Germinal center (tissue), 1 donor: ENCODE measurements at places on chromosomes 4 and X.

GRCh38 chr4:168637872-168638756 lies 141.3 kb downstream of the PALLD start:
- no peak for DNase-seq

GRCh38 chr4:94634271-94634670 lies 123.5 kb upstream of the BMPR1B start:
- DNase-seq = no peak

GRCh38 chr4:171979461-171979860 lies 166.3 kb downstream of the GALNTL6 start:
- DNase-seq = no peak

- peak; percentile 25 for DNase-seq
Observed at GRCh38 chrX:23902419-23902818, 5.3 kb downstream of the APOO start.

DNA sequence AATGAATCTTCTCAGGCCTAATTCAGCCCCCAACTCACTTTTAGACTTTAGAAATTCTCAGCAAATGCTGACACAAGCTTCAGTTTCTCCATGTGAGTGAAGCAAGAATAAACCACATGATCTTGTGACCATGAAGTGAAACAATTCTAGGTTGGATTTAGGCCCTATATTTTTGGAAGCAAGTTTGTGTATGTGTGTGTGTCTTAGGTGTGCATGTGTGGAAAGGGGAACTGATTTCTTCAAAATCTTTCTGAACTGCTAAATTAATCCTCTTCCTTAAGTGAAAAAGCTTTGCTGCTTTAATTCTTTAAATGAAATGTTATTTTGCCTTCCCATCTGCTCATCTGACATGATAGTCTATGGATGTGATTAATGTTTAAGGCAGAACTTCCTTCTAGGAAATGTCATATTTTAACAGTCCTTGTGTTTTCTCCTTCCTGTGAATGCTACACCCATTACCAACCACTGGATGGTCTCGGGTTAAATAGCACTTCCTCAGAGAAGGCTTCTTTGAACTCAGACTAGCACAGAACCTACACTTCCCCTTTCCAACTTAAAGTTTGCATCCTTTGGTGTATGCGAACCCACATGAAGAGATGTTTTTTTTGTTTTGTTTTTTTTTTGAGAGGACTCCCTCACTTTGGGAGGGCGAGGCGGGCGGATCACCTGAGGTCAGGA lies 1.2 kb upstream of the TMEM144 start:
- DNase-seq = no peak

- no peak for DNase-seq
Observed at GRCh38 chr4:17956245-17956644, 65.3 kb downstream of the LCORL start.

DNA sequence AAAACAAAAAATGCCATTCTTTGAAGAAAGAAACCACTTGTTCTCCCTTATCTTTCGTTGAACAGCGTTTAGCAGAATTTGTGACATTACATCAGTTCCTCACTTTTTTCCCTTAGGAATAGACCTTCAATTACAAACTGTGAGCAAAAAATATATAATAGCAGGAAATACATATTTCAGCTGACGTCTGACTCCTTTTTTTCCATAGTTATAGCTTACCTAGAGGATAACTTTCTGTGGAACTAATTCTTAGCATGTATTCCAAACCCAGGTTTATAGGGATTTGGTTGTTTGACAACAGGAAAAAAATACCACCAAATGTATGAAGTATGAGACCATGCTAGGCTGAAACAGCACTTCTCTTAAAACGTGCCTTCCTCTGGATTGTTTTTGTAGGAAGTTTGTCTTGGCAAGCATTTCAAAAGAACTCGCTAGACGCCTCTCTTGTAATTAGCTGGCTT lies 2.0 kb upstream of the LIMCH1 start:
- DNase-seq = no peak

DNA sequence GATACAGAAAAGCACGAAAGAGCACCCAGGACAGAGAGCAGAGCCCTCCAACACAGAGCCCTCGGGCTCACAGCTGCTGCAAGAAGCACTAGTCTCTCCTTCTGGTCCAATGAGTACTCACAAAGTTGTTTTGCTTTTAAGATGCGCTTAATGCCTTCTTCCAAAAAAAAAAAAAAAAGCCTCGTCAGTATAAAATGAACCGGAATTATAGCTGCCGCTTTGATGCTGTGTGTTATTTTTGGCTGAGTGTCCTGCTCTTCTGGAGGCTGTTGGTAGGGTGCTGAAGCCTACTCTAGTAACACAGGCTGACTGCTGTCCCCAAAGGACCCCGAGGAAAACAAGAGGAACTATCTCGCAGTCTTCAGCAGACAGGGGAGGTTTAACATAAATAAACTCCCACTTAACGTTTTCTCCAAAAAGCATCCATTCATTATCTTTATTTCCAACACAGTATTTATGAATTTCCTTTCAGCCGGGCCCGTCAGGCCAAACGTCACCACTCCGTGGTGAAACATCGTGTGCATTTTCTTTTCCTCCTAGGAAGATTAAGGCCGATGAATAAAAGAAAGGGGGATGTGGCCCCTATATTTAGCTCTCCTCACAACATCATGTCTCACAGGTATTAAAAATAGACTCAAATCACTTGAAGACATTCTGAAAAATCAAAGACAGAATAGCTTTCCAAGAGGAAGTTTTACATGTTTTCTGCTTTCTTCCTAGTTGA lies 213.7 kb upstream of the PPARGC1A start:
- DNase-seq = no peak

GRCh38 chrX:150770623-150771022 lies 77.4 kb downstream of the MTMR1 start:
- no peak for DNase-seq

DNA sequence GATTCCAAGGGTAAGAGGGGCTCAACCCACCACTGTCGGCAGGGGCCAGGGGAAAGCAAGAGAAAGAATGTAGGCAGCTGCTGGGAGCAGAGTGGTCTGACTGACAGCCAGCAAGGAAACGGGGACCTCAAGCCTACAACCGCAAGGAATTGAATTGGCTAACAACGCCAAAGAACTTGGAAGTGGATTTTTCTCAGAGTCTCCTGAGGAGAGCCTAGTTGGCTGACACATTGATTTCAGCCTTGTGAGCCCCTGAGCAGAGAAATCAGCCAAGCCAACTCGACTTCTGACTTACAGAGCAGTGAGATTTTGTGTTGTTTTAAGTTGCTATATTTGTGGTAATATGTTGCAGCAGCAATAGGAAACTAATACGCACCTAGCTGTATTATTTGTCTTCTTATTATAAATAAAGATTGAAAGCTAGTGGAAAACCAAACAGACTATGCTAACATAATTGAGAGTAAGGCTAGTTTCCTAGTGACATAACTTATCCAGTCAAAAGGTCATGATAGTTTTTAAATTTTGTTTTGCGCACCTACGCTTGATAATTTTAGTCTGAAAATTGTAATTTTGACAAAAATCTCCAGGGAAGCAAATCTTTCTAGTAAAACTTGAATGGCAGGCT lies 145.8 kb upstream of the HCCS start:
- DNase-seq = no peak

DNA sequence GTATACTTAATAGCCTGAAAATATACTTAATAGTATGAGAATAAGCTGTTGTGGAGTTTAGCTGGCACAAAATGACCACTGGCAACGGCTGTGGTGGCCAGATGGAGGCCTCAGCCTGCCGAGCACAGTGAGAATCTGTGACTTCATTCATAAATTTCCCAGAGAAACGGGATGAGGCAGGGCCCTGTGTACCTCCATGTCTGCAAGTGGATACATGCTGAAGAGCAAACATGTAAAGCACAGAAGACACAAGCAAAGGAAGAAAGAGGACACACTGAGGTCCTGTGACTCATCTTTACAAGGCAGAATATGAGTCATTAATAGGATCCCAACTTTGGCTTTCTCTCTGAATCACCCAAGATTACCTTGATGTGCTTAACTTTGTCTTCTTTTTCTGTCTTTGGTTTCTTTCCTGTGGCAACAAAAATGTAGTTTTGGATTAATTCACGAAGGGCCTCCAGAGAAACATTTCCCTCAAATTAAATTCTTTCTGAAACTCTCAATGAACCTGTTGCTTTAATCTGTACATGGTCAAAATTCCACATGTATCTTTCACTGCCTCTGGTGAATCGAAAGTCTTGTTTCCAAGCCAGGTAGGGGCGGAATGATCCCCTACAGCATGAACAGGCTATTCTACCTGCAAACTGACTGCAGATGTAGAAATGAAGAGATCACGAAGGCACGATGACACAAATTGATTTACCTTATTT lies 56.4 kb downstream of the IRF2 start:
- DNase-seq = no peak

- no peak for DNase-seq
Observed at GRCh38 chr4:76630741-76631140, 195.7 kb downstream of the SHROOM3 start.

GRCh38 chrX:136906921-136907510 lies 26.5 kb upstream of the RBMX start:
- no peak for DNase-seq

DNA sequence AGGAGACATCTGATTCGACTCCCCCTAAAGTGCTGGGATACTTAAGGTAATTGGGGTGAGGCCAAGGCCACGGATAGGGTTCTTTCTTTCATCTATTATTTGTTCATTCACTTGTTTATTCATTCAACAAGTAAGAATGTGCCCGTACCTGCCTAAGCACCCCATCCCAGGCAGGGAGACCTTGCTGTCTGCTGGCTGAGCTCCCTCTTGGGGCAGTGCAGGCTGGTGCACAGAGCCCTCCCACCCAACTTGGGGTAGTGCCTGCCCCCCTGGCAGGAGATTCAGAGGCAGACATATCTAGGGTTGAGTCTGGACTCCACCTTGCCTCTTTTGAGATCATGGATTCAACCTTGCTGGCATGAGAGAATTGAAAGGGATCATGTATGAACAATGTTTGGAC lies 95.7 kb downstream of the DRD5 start:
- DNase-seq = no peak

GRCh38 chr4:94076498-94076897 lies 131.2 kb upstream of the SMARCAD1 start:
- DNase-seq = no peak

- no peak for DNase-seq
Observed at GRCh38 chr4:145278341-145279121, 98.1 kb upstream of the OTUD4 start.

GRCh38 chr4:187286525-187286924 lies 562.9 kb upstream of the FAT1 start:
- DNase-seq = no peak

DNA sequence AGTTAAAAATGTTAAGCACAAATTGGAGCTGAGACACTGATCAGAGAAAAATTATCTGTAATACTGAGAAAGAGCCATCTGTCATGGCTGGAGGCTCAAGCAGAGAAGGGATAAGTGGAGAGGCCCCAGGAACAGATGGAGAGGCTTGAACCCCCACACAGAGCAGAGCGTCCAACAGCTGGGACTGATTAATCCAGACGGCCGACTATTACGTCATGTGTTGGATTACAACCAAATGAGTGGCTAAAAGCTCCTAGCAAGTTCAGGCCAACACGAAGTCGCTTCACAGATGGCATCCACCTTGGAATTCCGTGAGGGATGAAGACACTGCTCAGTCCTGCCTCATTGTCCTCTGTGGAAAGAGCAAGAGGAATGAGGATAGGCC lies 57.7 kb upstream of the ATXN3L start:
- no peak for DNase-seq

- DNase-seq = no peak
Observed at GRCh38 chr4:98625399-98625798, 33.0 kb downstream of the TSPAN5 start.

- no peak for DNase-seq
Observed at GRCh38 chrX:94400488-94400887, 726.5 kb downstream of the FAM133A start.

- DNase-seq = peak; percentile 43
Observed at GRCh38 chr4:184854673-184855072, 28.9 kb upstream of the ACSL1 start.

DNA sequence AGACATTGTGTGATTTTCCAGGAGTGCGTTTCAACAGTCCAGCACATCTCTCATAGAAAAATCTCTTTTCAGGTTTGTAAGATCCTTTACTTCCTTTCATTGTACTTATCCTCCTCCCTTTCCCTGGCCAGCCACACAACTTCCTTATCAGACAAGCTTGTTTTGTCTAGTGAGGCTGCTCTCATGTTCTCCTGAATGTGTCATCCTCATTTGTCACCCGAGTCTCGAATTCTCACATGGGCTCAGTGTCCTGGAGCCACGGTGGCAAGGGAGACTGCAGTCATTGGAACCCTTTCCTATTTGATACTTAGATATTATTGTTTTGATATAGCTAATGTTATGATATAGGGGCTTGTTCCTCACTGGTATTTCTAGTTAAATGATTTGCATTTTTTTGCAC lies 16.9 kb downstream of the SYNPO2 start:
- DNase-seq = no peak

DNA sequence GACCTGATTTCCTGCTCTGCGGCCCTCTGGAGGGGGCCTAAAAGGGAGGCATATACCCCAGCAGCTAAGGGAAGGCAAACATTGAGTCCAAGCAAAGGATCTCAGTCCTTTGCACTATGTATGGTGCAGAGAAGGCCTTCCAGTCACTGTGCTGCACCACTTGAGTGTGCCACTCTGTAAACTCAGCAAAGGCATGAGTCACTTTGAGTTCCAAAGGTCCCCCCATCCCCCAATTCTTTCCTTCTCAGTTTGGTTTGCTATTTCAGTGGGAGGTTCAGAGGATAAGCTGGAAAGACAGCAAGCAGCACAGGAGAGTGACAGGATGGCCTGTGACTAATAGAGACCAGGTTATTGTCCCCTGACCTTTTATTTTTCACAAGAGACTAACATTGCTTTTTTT lies 131.3 kb downstream of the FHDC1 start:
- no peak for DNase-seq

DNA sequence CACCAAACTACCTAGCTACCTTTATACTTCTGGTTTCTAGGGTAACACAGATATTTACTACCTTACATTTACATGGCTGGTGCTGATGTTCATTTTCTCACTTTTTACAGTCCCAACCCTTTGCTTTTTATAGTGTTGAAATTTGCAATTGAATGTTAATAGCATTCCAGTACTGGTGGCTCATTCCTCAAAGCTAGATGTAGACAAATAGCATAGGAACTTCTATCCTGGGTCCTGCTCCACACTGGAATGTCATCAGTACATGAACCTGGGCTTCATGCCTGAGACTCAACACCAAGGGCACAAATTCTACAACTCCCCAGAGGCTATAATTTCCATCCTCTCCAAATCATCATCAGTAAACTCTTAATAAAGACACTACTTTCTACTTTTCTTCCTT lies 10.3 kb upstream of the TRMT2B start:
- no peak for DNase-seq

DNA sequence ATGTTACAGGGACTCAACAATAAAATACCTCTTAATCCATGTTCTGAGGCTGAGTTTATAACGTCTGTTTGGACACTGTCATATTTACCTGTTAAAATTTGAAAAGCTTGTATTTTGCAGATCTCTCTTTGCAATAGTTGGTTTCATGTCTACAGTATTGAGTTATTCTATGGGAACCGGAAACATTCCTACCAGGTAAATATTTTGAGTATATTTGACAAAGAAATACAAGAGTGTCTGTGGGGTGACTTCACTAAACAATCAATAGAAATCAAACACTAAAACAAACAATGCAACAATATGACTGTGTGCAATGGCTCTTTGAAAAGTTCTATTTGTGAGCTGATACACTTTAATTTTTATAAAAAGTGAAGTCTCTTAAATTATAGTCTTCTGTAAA lies 47.7 kb upstream of the CXCL8 start:
- DNase-seq = no peak
